ENCODE measurements at places on chromosomes 5 and 9. TPM values are rescaled to one million over a fixed set of nuclear protein-coding genes. Genes with fewer than 3 reads are reported as not detected.

The ACSL6 gene
- 3.3 TPM for total RNA-seq

DNA sequence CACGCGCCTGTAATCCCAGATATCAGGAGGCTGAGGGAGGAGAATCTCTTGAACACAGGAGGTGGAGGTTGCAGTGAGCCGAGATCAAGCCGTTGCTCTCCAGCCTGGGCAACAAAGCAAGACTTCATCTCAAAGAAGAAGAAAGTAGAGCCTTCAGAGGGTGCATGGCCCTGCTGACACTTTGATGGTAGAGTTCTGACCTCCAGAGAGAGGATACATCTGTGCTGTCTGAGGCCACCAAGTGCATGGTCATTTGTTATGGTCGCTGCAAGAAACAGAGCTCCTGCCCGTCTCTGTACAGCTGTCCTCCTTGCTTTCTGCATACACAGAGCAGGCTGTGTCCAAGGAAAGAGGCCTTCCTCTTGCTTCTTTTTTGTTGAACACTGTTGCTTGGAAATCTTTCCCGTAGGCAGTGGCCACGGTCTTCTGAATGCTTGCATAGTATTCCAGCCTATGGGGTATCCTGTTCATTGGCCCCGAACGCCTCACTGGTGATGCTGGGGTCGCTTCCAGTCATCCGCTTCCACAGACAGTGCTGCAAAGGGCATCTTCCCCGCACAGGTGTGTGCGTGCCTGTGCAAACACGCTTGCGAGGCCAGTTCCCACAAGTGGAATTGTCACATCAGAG, 36.8 kb upstream of the UNC5A start:
- DNase-seq, result peak; percentile 21

DNA sequence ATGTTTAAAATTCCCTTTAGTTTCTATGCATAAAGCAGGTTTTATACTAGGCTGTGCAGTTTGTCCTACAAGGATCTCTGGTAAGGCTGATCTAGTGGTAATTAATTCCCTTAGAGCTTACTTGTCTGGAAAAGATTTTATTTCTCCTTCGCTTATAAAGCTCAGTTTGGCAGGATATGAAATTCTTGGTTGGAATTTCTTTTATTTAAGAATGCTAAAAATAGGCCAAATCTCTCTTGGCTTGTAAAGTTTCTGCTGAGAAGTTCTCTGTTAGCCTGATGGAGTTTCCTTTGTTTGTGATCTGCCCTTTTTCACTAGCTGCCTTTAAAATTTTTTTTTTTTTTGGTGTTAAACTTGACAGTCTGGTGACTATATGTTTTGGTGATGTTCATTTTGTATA, 237.1 kb upstream of the TLE4 start:
- DNase-seq, result no peak

- DNase-seq, result no peak
These were observed 437.6 kb downstream of the KIAA0825 start for GRCh38 chr5:94180761-94181160.

The BRD8 gene
- total RNA-seq, result 67.0 TPM

The TTC16 gene
- total RNA-seq, result 0.13 TPM
